Activated CD4-positive, alpha-beta T cell treated with anti-CD3 and anti-CD28 coated beads for 1 hour (primary cell): ENCODE measurements at places on chromosomes 3 and 15.

- no peak for DNase-seq
Observed at GRCh38 chr3:62365391-62366125, 7.8 kb downstream of the FEZF2 start.

GRCh38 chr15:79778378-79778990 lies 118.3 kb downstream of the MTHFS start:
- no peak for DNase-seq

- DNase-seq: no peak
Observed at GRCh38 chr15:30921781-30922479, 18.2 kb downstream of the FAN1 start.

DNA sequence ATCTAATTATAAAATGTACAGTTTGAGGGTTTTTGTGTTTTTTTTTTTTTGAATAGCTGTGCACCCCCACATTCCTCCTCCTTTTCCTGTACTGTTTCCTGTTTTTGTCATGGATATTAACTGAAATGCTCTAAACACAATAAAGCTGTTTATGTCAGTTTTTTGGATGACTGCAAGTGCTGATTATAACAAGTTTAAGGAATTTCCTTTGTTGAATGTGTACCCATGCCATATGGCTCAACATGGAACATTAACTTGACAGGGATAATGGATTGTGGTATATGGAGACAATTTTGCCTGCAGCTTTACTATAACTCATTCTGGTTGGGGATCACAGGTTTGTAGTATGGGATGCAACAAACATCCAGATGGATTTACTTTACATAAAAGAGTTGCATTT lies 216.4 kb downstream of the TCF12 start:
- no peak for DNase-seq

- no peak for DNase-seq
Observed at GRCh38 chr3:96970211-96970610, 155.8 kb downstream of the EPHA6 start.
